ENCODE measurements at places on chromosomes 16 and 17.

- peak; percentile 64 for DNase-seq
Measured at GRCh38 chr16:89052890-89053724, 40.5 kb upstream of the ACSF3 start.

DNA sequence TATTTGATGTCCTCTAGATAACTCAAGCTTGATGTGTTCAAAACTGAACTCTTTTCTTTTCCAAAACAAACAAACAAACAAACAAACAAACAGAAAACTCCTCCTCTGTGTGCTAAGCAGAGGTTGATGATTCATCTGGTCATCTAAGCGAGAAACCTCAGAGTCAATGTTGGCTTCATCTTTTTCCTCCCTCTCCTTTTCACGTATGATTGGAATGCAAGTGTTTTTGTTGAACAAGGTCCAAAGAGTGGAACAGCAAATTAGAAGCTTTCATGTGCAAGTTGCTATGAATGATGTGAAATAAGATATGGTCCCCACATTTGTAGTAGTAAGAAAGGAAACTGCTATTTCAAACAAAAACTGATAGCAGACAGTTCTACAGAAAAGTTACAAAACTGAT, 52.5 kb downstream of the TBX4 start:
- no peak for DNase-seq

- DNase-seq, result peak; percentile 3
Measured at GRCh38 chr16:54097774-54098173, 188.8 kb downstream of the IRX3 start.

- DNase-seq, result peak; percentile 57
Measured at GRCh38 chr16:52069866-52070265, 477.1 kb downstream of the TOX3 start.

GRCh38 chr16:1157639-1158455, 4.9 kb downstream of the CACNA1H start:
- peak; percentile 29 for DNase-seq

- peak; percentile 56 for DNase-seq
Measured at GRCh38 chr16:25256695-25257469, 763 bp downstream of the ZKSCAN2 start.

DNA sequence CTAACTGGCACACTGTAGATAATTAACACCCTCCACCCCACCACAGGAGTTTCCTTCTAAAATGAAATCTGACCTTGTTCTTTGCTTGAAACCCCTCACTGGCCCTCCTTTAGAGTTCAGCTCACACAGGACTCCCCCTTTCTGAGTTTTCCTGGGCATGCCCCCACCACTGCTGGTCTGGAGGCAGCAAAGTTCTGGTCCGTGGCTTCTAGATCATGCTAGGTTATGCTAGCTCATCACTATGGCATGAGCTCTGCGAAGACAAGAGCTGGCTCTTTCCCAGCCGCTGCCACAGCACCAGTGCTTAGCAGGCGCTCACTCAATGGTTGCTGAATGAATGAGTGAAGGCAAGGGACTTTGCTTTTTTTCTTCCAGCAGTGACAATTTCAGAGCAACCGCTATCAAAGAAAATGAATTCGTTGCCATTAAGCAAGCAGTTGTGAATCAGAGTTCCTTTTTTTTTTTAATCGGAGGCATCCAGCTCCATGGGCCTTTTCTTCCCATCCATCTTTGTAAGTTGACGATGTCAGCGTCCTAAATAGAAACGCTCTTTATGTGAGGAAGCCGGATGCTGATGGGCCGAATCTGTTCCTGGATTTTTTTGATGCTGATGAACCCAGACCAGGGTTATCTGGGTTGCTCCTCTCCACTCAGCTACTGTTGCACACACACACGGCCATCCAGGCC, 80.8 kb upstream of the NOL11 start:
- DNase-seq, result no peak

DNA sequence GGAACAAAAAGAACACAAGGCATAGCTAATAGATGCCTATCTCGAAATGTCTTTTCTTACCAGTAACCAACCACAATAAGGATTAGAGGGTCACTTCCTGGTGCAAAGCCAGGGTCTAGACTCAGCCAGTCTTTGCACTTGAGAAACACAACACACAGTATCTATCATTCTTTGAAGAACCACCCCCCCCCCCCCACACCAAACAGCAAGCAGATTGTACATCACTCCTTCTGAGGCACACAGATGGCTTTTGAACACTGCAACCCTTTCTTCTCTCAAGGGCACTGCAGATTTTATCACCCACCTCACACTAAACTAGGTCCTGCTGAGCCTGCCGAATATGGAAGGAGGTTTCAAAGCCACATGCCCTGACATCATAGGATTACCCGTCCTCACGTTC, 145.6 kb downstream of the AATF start:
- no peak for DNase-seq

- peak; percentile 98 for DNase-seq
Measured at GRCh38 chr17:42107597-42108576, 4.6 kb downstream of the DHX58 start.

GRCh38 chr17:35064516-35065215, 1.2 kb upstream of the RFFL start:
- DNase-seq, result no peak

- DNase-seq, result no peak
Measured at GRCh38 chr16:29891525-29892457, 7.6 kb downstream of the SEZ6L2 start.

- no peak for DNase-seq
Measured at GRCh38 chr16:89504091-89504490, 4.1 kb upstream of the SPG7 start.

DNA sequence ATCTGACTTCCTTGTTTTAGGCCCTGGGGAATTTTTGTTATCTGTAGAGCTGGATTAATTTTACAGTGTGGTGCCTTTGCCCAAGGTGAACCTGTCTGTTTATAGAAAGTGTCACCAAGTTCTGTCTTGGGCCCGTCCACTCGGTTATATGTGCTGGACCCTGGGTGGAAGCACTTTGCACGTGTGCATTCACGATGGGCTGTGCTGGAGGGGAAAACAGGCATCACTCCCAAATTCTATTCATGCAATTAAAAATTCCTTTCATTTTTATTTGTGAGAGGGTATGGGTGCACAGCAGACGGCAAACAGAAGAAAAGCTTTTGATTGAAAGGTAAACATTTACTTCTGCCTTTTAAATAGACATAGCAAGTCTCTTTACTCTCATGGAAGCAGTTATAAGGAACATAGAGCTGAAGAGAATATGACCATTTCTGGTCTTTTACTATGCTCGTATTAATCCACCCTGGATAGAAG, 101.2 kb downstream of the WWOX start:
- no peak for DNase-seq

GRCh38 chr16:29738514-29738913, 7.3 kb downstream of the C16orf54 start:
- DNase-seq, result no peak

DNA sequence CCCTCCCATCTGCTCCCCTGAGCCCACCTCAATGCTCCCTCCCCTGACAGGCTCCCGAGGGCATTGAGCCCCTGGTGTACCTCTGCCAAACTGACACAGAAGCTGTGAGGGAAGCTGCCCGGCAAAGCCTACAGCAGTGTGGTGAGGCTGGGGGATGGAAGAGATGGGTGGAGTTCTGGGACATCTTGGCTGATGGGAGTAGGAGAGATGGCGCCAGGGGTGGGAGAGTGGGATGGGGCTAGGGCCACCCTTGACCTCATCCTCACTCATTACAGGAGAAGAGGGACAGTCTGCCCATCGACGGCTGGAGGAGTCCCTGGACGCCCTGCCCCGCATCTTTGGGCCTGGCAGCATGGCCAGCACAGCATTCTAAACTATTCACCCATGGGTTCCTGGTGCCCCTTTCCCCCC, 16.2 kb upstream of the CTCF start:
- DNase-seq, result no peak

All from NCI-H82 (cell line).